Chondrocyte (in vitro differentiated cells): ENCODE measurements at places on chromosomes 2 and 18.

- DNase-seq = no peak
Observed at GRCh38 chr18:50356036-50356945, 18.6 kb upstream of the SKA1 start.

DNA sequence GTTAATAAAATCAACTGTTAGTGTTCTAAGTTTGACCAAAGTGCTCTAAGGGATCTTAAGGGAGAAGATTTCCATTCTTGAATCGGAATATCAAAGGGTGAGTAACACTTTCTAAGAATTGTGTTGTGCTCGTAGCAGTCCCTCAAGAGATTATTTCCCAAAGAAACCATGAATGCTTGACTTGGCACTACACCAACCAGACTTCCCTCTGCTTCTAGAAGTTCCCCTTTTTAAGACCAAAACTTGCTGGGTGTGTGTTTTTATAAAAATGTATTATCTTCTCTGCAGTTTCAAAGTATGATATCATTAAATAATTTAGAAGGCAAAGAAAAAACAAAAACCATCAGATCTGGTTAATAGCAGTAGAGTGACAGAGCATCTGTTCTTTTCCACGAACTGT lies 522.0 kb upstream of the FAM98A start:
- no peak for DNase-seq

DNA sequence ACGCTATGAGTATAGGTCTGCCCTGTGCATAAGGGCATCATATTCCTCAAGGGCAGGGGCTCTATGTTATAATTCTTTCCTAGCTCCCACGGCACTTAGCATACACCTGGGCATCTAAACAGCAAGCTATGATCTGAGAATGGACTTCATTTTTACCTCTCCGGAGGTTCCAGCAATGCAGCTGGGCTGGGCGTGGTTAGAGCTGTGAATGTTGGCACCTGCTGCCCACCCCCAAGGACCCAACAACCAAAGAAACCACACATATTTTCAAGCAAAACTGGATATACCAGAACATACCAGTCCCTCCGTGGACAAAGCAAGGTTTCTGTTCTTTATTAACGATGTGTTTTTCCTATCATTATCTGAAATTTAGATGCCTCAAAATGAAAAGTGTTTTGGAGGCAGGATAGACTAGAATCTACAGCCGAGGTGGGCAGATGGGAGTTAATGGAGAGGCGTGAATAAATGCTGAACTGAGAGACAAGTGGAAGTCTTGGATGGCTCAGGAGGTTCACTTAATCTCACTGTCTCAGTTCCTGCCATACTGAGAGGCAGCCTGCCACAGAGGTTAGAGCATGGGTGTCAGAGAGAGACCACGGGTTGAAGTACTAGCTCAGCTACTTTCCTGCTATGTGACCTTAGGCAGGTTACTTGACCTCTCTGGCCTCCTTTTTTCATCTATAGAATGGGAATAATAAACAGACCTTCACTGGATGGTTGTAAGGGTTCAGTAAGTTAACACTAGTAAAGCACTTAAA lies 186.6 kb upstream of the SMAD2 start:
- no peak for DNase-seq

- DNase-seq = no peak
Observed at GRCh38 chr2:80151248-80151647, 153.3 kb downstream of the LRRTM1 start.

DNA sequence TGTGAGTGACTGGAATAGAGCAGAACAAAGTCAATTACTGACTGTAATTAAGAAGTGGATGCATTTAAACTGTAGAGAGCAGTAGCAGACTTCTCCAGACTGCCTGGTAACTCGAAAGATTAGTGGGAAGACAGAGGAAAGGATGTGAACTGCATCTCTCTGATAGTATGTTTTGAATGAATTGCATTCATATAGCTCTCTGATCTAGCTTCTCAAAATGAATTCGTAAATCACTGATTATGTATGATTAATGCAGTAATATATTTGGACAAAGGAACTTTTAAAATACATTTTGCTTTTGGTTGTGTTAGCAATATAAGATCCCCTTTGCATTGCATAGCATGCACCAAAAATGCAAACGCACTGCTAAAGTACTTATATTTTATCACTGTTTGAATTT lies 304.0 kb downstream of the ARHGAP15 start:
- no peak for DNase-seq

GRCh38 chr2:38789691-38790090 lies 11.7 kb downstream of the GEMIN6 start:
- DNase-seq = no peak

GRCh38 chr2:234996069-234996940 lies 44.5 kb downstream of the SH3BP4 start:
- peak; percentile 89 for DNase-seq

DNA sequence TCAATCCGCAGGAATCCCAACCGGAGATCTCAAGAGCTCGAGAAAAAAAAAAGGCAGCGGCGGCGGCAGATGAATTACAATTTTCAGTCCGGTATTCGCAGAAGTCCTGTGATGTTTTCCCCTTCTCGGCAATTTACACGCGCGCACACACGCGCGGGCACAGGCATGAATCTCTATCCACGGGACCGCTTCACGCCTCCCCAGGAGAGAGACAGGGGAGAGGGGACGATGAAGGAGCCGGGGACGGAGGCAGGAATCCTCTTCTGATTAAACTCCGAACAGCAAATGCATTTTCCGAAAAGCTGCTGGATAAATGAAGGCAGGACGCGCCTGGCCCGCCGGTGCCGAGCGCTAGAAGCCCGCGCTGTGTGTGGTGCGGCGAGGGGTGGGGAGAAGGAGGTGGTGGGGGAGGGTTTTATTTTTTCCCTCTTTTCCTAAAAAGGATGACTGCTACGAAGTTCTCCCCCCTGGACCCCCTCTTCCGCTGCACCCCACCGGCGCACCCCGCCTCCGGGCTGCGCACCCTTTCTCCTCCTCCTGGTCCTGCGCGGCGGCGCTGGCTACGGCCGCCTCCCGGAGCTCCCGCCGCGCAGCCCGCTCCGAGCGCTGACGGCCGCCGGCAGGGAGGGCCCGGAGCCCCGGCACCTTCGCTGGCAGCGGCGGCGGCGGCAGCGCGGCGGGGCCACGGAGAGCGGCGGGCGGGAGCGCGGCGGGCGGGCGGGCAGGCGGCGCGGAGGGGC lies at the start of gene BCL2:
BCL2 (minus strand) TSS at position 387 of the 740 bp plus-strand sequence.
- no peak for DNase-seq

GRCh38 chr2:23390152-23390551 lies 5.2 kb downstream of the KLHL29 start:
- DNase-seq = no peak

- no peak for DNase-seq
Observed at GRCh38 chr2:212526059-212526458, 12.5 kb downstream of the ERBB4 start.

- DNase-seq = no peak
Observed at GRCh38 chr2:197108758-197109157, 182.3 kb upstream of the PGAP1 start.

DNA sequence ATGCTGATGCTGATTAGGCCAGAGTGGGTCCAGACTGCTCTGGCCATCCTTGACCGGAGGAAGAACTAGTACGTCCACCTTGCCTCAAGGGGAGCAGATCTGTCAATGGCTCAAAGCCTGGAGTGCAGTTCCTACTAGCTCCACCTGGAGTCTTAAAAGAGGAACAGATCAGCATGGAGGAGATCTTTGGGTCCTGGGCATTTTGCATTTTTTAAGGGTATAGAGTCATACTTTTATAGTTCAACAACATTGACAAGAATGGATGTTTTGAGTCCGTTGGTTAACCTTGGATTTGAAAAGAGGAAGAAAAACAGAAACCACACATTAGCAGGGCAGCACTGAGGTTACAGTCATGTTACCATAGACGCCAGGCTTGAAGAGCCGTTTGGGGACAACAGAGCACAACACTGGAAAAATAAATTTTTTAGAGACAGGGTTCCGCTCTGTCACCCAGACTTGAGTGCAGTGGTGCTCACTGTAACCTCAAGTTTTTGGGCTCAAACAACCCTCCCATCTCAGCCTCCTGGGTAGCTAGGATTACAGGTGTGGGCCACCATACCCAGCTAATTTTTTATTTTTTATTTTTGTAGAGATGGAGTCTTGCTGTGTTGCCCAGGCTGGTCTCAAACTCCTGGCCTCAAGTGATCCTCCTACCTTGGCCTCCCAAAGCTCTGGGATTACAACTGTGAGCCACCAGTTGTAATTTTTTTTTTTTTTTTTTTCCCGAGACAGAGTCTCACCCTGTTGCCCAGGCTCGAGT lies 78.5 kb downstream of the PRKCE start:
- no peak for DNase-seq
